ENCODE measurements at places on chromosomes 12 and 14.

- peak; percentile 65 for DNase-seq
Observed at GRCh38 chr12:89671469-89671868, 37.2 kb downstream of the ATP2B1 start.

DNA sequence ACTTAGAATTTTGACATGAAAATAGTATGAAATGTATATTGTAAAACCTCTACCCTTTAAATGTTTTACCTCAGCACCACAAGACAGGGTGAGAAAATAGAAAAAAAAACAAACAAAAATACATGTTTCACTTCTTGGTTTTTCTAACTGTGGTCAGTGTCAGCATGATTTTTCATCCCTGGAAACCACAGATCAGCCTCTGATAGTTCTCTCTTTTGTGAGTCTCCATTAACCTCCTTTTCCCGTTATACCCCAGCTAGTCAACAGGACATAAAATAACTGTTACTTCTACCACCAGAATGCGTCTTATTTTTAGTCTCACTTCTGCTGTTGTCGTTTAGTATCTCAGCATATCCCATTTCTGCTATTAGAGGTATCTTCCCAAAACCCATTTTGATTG lies 48.3 kb upstream of the KCNMB4 start:
- DNase-seq, result no peak

DNA sequence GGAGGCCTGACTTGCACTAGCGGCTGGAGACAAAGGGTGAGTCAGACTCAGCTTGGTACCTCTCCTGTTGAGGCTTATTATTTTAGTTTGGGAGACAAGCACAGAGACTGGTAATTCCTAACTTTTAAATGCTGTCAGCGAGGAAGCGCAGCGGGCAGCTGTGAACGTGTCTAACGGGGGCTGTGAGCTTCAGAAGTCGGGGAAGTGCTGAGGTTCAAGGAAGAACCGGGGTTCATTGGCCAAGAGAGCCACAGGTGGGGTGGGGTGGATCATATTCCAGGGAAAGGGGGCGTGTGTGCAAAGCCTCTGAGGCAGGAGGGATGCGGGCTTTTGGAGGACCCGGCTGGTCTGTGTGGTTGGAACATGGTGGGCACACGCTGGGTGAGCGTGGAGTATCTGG lies 36.1 kb upstream of the ADGRD1 start:
- no peak for DNase-seq

DNA sequence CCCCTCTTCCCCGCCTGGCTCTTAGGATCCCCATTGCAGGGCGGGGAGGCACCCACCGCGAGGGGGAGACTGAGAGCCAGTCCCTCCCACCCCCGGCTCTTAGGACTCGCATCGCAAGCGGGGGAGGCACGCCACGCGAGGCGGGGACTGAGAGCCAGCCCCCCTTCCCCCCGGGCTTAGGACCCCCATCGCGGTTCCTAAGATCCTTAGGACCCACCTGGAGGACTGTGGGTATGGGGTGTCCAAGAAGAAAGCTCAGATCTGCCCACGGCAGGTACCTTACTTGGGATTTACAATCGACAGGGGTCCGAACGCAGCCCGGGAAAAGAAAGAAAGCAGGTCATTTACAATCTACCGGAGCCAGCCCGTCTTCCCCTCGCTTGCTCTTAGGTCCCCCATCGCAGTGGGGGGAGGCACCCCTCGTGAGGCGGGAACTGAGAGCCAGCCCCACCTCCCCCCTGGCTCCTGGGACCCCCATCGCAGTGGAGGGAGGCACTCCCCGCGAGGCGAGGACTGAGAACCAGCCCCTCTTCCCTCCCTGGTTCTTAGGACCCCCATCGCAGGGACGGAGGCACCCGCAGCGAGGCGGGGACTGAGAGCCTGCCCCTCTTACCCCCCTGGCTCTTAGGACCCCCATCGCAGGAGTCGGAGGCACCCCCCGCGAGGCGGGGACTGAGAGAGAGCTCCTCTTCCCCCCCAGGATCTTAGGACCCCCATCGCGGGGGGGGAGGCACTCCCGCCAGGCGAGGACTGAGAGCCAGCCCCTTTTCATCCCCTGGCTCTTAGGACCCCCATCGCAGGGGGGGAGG lies 43.7 kb downstream of the DDX11 start:
- no peak for DNase-seq

GRCh38 chr12:61521258-61521657 lies 738.9 kb upstream of the USP15 start:
- no peak for DNase-seq

GRCh38 chr12:3049611-3050249 lies 27.4 kb upstream of the TSPAN9 start:
- no peak for DNase-seq

GRCh38 chr12:111297703-111298426 lies 71.0 kb downstream of the PHETA1 start:
- no peak for DNase-seq

- no peak for DNase-seq
Observed at GRCh38 chr14:48857366-48857765, 728.8 kb downstream of the RPS29 start.

DNA sequence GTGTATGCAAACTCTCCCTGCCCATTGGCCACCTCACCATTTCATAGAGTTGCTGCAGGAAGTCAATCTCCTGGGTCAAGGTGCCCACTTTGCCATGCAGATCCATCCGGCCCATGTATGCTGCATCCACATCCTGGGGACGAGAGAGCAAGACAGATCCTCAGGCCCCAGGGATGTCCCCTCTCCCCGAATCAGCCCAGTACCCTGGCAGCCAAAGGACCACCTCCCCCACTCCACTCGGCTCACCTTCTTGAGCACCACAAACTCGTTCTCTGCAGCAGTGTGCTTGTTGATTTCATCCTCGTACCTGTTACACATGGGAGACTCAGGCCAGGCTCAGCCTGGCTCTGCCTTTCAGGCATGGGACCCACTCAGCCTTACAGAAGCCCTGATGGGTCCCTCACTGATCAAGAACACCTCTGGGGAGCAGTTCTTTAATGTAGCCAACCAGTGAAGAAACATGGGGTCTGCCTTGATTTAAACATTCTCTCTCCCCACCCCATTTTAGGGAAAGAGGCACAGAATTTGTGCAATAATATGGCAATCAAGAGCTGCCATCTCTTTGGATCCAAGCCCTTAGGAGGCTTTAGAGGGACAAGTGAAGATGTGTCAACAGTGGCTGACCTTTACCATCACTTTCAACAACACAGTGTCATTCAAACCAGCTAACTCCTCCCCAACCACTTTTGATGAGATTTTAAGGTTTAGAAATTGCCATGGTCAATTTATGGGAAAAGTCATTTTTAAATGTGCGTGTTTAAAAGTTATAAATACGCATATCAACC lies 3.9 kb downstream of the KRT79 start:
- no peak for DNase-seq

GRCh38 chr12:63424671-63425070 lies 243.6 kb downstream of the DPY19L2 start:
- DNase-seq, result no peak

DNA sequence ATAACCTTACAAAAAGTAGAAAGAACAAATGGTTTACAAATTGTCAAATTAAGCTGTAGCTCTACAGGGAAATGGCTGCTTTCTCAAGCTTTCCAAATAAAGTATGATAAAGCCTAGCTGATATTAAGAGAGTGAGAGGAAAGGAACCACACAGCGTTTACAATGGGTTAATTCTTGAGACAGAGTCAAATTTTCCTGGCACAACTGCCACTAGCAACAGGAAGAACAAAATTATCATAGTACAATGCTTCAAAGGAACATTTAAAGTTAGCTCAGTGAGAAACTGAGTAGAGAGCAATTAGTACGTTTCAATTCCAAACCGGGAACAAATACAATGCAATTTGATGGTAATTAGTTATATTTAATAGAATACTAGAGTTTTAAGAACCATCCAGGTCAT lies 116.0 kb downstream of the PPP1R12A start:
- DNase-seq, result peak; percentile 53

DNA sequence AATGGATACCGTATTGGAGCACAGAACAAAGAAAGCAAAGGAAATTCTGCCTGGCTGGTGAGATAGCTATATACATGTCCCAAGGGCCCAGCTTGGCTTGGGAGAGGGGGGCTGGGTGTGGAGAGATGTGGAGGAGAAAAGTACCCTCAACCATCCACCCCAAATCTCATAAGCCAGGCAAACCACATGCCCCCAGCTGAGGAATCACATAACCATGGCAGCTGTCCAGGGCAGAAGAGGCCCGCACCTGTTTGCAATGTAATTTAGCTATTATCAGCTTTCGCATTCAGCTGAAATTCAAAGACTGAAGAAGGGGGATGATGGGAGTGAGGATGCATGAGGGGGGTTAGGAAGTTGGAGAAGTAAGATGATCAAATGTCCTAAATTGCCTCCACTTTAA lies 196.1 kb downstream of the TBX5 start:
- DNase-seq, result no peak

- DNase-seq, result peak; percentile 29
Observed at GRCh38 chr12:66708704-66709456, 30.0 kb upstream of the GRIP1 start.

DNA sequence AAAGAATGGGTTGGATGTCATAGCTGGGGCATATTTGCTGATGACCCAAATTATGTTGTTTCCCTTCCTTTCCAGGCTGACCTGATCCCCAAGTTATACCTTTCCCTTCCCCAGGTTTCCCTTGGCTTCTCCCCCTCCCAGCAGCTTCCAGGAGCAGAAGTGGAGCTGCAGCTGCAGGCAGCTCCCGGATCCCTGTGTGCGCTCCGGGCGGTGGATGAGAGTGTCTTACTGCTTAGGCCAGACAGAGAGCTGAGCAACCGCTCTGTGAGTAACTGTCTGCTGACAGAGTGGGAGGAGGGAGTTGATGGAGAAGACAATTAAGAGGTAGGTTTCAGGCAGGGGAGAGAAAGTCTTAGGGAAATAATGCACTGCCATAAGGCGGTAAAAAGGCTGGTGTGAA lies 25.0 kb downstream of the A2ML1 start:
- no peak for DNase-seq

DNA sequence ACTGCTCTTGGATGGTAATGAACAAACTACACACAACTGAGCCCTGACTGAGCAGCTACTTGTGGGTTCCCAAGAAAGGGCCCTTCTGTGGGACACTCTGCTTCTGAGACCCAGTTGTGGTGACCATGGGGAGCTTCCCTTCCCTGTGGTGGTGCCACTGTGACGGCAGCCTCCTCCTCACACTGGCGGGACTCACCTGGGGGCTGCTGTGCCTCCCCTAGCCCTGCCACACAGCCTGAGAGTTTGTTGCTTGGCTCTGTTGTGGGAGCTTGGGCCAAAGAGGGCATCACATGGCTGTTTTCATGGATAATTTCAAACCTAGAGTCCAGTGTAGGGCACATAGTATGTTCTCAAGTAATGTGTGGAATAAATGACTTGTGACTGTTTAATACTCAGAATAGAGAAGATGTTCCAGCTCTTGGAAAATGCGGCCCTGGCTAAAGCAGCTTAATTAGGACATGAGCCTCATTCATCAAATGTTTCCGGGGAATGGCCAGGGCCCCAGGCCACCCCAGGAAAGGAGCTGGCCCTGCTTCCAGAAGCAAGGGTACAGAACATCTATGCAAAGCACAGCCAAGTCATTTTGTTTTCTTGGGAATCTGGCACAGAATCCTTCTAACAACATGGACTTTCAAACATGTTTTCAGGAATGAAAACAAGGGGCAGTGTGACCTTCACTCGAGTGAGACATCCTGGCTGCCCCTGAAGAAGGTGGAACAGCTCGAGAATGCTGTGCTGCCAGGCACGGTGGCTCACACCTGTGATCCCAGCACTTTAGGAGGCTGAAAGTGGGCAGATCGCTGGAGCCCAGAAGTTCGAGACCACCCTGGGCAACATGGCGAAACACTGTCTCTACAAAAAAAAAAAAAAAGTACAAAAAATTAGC lies 21.2 kb downstream of the ZFYVE21 start:
- no peak for DNase-seq

DNA sequence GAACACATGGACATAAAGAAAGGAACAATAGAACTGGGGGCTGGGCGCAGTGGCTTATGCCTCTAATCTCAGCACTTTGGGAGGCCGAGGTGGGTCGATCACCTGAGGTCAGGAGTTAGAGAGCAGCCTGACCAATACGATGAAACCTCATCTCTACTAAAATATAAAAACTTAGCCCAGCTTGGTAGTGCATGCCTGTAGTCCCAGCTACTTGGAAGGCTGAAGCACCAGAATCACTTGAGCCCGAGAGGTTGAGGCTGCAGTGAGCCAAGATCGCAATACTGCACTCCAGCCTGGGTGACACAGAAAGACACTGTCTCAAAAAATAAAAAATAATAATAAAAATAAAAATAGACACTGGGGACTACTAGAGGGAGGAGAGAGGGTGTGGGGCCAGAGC lies 154.5 kb downstream of the SEC23A start:
- DNase-seq, result no peak

GRCh38 chr12:121468499-121468801 lies 68.5 kb downstream of the RNF34 start:
- no peak for DNase-seq

DNA sequence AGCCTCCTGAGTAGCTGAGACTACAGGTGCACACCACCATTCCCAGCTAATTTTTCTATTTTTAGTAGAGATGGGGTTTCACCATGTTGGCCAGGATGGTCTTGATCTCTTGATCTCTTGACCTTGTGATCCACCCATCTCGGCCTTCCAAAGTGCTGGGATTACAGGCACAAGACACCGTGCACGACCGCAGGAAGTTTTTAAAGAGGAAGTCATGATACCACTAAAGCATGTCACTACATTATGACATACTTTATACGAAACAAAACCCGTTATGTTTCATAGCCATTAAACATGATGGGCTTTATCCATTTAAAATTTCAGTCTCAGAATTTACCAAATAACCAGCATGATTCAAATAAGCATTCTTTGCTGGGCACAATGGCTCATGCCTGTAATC lies 83.8 kb upstream of the DUSP6 start:
- DNase-seq, result no peak

DNA sequence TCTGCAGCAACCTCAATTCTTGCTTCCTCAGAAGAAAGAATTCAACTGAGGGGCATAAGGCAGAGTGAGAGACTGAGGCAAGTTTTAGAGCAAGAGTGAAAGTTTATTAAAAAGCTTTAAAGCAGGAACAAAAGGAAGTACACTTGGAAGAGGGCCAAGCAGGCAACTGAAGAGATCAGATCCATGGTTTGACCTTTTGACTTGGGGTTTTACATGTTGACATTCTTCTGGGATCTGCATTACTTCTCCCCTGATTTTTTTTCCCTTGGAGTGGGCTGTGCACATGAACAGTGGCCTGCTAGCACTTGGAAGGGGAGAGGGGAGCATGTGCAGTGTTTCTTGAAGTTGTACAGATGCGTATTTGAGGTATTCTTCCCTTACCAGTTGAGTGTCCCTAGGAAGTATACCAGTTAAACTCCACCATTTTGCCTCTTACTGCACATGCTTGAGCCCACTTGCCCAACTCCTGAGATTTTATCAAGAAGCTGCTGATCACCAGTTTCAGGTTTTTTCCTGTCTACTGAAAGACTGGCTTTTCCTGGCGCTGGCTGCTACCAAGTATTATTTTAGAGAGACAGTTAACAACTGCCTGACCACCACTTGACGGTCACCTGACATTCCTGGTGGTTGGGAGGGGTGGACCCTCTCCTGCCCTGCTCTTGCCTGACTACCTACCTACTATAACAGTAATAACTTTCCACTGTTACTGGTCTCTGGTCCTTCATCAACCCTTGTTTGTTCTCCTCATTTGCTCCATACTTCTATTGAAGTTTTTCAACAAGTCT lies 26.0 kb upstream of the TMTC2 start:
- peak; percentile 10 for DNase-seq

All from fibroblast of pulmonary artery (primary cell).